ENCODE measurements at places on chromosomes 6 and 20.

GRCh38 chr6:127118298-127119101 is at the start of gene RSPO3:
Gene RSPO3 (plus strand): TSS chr6:127118671. CDS start chr6:127119193, 522 bp downstream.
- no peak for DNase-seq

DNA sequence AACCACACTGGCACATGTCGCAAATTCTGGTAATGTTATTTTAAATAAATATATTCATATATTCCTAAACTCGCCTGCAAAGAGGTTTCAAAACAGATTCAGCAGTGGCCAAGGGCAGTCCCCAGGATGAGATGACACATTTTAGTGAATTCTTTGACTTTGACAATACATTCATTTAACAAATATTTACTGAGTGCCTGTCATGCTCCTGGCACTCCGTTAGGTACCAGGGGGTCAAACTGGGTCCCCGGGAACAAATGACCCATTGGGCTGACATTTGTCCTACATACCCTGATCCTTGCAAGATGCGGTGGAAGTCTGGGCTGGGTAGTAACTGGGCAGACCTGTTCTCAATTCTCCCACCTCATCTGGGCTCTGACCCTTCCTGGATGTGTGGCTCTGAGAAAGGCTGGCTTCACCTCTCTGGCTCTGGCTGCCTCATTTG is 74.9 kb downstream of the FYN start:
- DNase-seq: no peak

DNA sequence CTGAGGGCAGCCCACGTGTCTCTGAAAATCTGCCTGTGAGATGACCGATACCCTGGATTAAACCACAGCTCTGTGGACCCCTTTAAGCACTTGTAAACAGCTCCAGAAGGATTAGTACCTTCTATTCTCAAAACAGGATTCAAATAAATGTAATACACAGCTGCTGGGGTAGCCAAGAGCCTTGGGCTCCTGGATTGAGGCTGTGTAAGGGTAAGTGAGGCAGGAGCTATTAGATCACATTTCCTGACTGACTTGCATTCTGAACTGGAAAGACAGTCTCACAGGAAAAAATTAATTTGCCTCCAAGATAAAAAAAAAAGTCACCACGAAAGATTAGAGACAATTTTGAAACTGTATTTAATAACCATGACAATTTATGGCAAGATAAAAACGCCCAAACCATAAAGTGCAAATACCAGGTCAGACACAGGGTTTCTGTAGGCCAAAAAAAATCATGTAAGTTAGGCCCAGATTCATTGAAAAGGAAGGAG is 78.0 kb downstream of the TRMT11 start:
- no peak for DNase-seq

GRCh38 chr6:42727627-42728026 is 5.2 kb upstream of the PRPH2 start:
- DNase-seq: no peak

DNA sequence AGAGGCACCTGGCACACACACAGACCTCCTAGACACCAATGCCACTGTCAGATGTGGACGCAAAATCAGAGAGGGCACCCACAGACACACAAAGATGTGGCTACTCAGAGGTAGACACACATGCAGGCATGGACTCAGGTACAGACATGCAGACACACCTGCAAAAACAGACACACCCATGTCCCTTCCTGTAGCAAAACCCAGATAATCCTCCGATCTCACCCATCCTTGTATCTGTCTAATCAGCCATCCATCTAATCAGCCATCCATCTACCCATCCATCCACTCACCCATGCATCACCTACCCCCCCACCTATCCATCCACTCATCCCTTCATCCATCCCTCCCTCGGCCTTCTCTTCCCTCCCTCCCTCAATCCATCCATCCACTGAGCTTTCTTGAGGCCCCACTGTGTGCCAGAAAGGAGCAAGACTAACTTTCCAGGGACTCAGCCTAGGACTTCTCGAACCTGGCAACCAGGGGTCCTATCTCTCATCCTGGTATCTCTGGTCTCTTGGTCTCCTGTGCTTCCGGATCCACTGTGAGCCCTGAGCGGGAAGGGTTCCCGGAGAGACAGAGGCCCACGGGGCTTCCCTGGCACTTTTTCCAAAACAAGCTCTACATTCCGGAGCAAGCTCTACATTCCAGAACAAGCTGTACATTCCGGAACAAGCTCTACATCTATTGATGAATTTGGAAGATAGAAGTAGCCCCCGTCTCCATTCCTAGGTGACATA is 1.1 kb upstream of the TGM2 start:
- DNase-seq: no peak

DNA sequence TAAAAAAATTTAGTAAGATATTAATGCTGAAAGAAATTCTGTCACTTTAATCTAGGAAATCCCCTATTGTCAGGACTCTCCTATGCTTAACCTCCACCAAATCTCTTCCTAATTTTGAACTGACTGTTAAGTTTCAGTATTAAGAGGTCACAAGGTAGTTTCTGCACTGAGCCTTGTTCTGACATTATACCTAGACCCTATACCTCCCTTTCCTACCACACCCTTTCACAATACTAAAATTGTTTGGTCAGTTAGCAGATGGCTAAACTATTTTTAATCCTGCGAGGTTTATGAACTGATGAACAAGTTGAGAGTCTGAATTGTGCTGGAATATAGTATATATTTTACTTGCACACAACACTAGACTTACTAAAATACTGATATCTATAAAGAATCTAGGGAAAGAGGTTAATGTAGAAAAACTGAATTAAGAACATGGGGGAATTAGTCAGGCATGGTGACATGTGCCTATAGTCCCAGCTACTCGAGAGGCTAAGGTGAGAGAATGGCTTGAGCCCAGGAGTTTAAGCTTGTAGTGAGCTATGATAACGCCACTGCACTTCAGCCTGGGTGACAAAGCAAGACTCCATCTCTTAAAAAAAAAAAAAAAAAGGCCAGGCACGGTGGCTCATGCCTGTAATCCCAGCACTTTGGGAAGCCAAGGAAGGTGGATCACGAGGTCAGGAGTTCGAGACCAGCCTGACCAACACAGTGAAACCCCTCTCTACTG is 51.5 kb downstream of the HBS1L start:
- no peak for DNase-seq

- DNase-seq: no peak
Observed at GRCh38 chr6:56593801-56594318, 48.8 kb downstream of the DST start.

- no peak for DNase-seq
Observed at GRCh38 chr20:50338479-50339391, 148.1 kb downstream of the CEBPB start.

- DNase-seq: no peak
Observed at GRCh38 chr6:49553384-49553783, 2.9 kb downstream of the C6orf141 start.

DNA sequence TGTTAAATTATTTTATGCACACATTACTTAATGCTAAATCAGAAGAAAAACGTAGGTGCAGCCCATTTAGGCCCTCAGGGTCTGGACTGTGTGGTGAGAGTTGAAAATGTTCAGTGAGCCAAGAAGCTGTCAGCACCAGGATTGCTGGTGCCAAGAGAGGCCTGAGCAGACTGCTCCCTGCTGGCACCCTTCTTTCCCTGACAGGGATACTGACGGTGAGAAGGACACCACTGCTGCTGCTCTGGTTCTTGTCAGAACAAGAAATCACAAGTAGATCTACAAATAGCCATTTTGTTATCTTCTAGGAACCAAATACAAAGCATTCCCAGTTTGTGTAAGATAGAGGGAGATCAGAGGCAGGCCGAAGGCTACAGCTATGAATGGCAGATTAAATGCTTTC is 48.7 kb upstream of the CRISP1 start:
- DNase-seq: no peak

DNA sequence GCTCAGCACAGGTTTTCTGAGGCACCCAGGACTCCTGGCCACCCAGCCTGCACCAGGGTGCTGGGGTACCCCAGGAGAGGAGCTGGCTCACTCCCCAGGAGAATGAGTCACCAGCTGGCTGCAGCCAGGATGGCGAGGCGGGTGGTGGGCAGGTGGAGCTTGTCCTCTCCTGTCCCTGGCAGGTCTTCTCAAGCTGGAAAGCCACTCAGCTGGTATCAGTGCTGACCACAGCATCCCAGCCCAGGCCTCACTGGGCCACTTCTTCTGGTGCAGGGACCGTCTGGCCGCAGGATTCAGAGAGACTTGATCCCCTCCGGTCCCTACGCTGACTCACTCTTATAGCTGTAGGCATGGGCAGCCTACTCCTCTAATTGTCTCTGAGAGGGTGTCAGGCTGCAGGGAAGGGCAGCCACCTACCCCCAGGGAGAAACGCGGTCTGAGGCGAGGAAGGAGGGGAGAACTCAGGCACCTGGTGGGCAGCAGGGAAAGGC is 22.2 kb downstream of the TFEB start:
- DNase-seq: no peak

DNA sequence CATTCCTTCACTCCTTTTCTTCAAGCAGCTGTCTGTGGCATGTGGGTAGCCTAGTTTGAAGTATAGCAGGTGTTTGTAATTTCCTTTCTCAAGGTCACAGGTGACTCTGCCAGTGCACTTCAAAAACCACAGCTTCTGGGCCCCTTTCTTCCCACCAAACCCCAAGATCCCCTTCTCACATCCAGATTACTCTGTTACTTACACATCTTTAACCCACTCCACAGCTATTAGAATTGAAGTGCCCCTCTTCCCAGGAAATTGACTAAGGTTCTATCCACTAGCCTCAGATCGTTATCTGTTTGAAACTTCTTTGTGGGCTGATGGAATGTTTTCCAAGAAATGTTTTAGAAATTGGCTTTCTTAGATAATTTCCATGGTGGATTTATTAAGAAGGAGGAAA is 150.8 kb downstream of the AHI1 start:
- DNase-seq: no peak

GRCh38 chr6:150633486-150633834 is 33.8 kb downstream of the PLEKHG1 start:
- DNase-seq: no peak

DNA sequence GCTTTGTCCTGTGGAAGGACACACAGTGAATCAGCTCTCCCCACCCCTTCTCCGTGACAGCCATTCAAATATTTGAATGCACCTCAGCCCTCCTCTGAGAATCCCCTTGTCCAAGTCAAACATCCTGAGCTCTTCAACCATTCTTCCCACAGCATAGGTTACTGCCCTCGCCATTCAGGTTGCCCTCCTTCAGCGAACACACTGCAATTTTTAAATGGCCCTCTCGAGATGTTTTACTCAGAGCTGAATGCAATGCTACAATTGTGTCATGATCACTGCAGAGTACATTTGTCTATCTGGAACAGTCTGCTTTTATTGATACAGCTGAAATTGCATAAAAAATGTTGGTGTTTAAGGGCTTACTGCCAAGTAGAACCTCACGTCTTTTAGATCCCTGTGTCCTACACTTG is 48.9 kb downstream of the SLC2A12 start:
- DNase-seq: no peak

DNA sequence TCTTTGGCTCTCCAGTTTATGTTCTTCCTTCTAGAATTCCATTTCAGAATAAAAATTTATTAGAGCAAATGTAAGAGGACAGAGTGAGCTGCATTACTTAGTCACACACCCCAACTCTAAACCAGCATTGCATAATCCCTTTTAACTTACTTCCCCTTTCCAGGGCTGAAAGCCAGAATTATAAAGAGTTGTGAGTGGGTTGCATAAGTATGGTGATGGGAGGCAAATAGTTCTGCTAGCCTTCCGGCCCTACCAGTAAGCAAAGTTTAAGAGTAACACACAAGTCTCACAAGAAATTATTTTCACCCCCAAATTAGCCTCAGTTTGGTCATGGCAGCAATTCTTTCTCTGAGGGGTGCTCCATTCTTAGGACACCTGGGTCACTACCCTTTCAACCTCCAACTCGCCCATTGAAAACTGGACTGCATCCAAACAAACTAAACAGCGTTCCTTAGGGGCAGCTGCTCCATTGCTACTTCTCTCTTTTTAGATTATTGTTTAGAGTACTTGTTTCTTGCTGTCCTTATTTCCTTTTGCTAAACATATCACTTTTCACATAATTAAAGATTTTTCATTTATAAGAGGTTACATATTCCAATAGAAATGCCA is 1.6 kb downstream of the KIAA0408 start:
- DNase-seq: no peak

DNA sequence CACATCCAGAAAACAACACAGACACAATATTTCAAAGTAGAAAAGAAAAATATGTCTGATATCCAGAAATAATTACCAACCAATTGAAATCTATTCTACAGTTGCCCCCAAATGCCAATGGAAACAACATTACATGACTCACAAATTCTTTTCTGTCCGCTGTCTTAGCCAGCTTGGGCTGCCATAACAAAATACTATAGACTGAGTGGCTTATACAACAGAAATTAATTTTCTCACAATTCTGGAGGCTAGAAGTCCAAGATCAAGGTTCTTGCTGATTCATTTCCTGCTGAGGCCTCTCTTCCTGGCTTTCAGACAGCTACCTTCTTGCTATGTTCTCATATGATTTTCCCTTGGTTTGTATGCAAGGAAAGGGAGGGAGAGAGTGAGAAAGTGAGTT is 698.1 kb downstream of the DHX35 start:
- DNase-seq: no peak

GRCh38 chr6:158399040-158399700 is 86.9 kb downstream of the TULP4 start:
- DNase-seq: no peak

DNA sequence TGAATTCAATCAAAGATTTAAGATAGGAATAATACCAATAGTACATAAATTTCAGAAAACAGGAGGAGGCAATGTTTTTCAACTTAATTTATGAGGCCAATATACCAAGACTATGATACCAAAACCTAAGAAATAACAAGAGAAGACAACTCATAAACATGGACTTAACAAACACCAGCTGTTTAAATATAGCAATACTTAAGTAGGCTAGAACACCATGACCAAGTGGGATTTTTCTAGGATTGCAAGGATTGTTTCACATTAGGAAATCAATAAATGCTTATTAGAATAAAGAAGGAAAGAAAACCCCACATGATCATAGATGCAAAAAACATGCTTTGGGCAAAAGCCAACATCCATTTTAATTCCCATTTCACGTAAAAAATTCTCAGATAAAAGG is 355.1 kb downstream of the EPM2A start:
- no peak for DNase-seq

GRCh38 chr20:37388831-37389230 is 42.9 kb downstream of the SRC start:
- DNase-seq: no peak

GRCh38 chr6:35969646-35970045 is 48.7 kb upstream of the SRPK1 start:
- DNase-seq: no peak

GRCh38 chr20:49766979-49767521 is 45.6 kb upstream of the SLC9A8 start:
- no peak for DNase-seq

GRCh38 chr20:46022411-46023147 is 6.4 kb upstream of the SLC12A5 start:
- peak; percentile 76 for DNase-seq

- DNase-seq: no peak
Observed at GRCh38 chr20:32357375-32357868, 709 bp upstream of the ASXL1 start.

All from T-helper 9 cell (primary cell).